EH (cell line): ENCODE measurements at places on chromosomes 11 and 22.

DNA sequence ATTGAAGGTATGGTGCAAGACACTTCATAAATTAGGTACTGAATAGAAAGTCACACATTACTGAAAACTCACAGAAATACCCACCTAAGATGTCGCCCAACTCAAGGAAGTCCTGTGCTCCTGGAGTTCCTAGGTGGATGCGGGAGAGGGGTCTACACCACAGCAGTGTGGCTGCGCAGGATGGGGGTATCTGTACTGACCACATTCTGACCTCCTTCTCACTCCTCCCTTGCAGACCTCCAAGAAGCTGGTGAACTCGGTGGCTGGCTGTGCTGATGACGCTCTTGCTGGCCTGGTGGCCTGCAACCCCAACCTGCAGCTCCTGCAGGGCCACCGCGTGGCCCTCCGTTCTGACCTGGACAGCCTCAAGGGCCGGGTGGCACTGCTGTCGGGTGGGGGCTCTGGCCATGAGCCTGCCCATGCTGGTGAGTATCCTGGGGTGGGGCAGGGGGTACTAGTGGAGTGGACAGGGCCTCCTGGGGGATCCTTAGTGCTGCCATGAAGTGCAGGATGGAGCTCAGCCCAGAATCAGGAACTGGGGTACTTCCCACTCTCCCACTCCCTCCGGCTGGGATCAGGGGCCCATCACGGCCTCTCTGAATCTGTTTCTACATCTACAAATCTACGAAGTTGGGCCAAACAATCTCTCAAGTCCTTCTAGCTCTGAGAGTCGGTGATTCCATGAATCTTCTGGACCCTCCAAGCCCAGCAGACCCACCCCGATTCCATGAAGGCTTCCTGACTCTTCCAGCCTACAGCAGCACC, 4.9 kb downstream of the TKFC start:
- no peak for DNase-seq

- no peak for DNase-seq
These were observed 57.3 kb downstream of the OTOG start for GRCh38 chr11:17604201-17604914.

DNA sequence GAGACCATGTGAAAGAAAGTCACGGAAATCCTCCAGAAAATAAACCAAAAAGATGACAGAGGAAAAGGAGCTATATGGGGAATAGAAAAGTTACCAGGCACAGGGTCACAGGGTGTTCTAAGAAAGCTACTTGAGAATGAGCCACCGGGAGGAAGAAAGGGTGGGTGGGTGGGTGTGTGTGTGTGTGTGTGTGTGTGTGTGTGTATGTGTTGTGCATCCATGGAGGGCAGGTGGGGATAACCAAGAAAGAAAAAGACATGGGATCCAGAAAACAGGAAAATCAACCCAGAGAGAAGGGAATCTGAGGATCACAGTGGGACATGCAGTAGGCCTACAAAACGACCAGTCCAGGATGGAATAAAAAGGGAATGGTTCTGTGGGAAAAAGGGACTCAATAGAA, 3.7 kb downstream of the APOL2 start:
- no peak for DNase-seq

GRCh38 chr22:42068291-42068690, 2.3 kb downstream of the NAGA start:
- no peak for DNase-seq

DNA sequence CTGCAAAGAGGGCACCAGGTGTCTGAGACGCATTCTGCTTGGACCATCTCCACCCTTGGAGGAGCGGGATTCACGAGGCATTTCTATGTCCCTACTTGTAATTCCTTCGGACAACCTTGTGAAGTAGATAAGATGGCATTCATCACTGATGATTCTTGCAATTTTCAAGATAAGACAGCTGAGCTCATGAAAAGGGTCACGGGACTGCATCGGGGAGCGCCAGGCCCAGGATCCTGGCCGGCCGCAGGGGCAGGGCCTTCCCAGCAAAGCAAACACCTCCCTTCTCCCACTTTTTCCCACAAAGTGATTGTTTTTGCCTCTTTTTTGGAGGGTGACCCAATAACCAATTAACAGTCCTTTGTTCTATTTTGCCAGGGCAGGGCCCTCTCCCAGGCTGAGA, 8.4 kb downstream of the LIF start:
- no peak for DNase-seq

DNA sequence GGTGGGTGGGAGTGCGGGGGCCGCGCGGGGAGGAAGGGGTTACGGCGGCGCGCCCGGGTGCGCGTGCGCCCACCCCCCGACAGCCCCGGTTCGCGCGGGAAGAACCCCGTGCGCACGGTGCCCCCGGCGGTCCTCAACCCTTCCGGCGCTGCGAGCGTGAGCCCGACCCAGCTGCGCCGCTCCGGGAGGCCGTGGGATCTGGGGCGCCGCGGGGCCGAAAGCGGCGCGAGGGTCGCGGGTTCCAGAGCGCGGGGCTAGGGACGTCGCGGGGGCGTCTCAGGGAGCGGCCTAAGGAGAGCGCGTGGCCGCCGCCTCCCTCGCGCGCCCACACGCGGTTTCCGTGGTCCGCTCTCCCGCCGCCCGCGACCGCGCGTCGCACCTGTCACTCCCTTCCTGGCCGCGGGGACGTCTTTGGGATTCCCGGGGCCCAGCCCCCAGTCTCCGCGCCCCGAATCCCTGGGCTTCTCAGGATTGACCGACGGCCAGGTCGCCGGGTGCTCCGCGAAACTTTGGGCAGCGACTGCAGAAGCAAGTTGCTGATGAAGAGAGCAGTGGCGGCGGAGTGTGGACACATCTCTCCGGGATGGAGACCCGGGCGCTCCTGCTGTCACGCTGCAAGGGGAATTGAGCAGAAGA, 582 bp downstream of the SREBF2 start:
- DNase-seq: peak; percentile 38

- peak; percentile 73 for DNase-seq
These were observed 48.4 kb downstream of the CDKN1C start for GRCh38 chr11:2837096-2837601.

DNA sequence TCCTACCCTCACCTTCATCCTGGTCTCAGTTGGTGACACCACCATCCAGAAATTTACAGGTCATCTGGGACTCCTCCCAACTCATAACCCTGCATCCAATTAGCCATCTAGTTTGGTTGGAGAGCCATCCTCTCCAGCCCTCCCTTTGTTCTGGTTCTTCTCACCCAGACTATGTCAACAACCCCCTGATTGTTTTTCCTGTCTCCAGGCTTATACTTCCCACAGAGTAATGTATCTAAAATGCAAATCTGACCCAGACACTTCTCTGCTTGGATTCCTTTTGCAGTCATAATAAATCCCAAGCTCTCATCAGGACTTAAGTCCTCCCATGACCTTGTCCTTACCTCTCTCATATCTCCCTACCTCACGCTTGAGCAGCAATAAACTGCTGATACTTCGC, 3.0 kb downstream of the TTC12 start:
- DNase-seq: no peak

DNA sequence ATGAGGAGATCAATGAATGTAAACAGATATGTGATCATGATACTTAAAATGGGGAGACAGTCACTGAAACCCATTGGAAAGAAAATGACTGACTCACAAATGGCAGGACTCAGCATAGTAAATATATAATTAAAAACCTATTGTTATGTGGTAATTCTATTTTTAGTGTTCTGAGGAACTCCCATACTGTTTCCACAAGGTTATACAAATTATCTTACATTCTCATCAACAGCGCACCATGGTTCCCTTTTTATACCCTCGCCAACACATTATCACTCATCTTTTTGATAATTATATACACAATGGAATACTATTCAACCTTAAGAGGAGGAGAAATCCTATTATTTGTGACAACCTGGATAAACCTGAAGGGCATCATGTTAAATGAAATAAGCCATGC, 17.1 kb downstream of the OR5B21 start:
- no peak for DNase-seq

DNA sequence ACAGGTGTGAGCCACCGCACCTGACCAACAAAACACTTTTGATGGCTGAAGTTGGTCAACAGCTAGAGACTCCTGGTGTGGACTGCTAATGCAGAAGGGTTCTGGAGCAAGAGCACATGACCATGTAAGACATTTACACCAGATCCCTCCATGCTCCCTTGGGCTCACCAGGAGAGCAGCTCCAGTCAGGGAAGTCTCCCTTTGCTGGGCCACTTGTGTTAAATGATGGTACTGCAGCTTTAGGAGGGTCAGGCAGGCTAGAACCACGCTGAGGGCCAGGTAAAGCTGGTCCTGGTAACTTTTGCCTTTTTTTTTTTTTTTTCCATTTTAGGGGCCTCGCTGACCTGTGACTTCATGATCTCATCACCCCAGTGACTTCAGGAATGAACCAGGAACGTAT, 146.4 kb downstream of the FBXO7 start:
- DNase-seq: no peak

DNA sequence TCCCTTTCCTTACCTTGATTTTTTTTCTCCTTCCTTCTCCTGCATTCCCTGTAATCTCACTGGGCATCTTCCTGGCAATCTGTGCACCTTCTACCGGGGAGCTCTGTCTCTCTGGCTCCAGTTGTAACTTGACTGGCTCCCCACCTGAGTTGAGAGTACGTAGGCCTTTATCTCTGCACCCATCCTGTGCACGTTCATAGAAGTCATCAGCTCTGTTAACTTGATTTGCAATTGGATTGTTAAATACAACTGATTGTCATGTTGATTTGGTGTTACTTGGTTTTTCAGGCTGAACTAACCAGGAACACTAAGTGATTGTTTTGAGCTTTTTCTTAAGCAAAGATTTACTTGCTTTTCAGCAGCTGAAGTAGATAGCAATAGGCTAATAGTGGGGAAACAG, 11.8 kb downstream of the SWAP70 start:
- no peak for DNase-seq

DNA sequence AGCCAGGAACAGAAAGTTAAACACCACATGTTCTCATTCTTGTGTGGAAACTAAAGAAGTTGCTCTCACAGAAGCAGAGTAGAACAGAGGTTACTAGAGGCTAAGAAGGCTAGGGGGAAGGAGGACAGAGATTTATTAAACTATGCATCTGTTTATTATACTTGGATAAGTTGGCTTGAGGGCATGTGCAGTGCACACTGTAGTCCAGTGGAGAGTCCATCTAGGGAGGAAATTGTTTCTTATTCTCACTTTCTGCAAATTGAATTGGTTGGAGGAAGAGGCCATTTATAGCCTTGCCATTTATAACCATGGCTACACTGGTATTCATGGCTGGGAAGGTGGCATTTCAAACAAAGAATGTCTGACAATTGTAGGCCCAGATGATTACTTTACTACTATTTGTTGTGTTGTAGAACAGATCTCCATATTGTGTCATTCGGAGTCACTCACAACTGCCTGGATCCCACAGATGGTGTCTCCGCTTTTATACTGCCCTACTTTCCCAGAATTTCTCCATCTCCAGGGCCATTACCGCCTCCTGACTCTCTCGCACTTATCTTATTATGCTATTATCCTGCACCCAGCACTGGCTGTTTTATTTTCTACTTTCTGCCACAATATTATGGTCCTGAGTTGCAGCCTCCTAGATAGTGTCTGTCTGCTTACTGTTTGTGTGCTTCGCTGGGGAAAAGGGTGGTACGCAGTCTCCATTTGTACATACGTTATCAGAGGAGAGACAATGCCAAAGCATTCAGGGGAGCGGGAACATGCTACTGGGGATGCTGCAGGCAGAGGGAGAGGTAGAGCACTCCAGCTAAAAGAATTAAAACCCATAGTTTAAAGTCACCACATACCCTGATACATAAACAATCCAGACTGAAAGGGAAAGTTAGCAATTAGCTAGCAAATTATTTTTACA, 169.3 kb upstream of the BLID start:
- peak; percentile 40 for DNase-seq

DNA sequence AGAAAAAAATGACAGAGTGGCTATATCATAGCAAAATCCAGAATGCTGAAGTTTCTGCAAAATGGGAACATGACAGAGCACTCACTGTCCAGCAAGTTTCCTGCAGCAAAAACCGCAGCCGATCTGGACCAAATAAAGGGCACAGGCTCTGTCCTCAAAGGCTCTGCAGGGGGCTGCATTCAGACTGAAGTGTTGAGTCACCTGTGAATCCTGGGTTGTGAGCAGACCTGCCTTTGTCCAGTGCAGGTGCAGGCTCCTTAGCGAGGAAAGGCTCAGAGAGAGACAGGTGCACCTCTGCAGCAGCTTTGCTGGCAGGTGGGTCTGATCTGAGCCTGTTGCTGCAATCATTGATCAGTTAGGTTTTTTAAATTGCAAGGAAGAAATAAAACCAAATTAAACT, 29.3 kb upstream of the NFAM1 start:
- no peak for DNase-seq

GRCh38 chr11:70298243-70298915, 27.9 kb downstream of the PPFIA1 start:
- peak; percentile 45 for DNase-seq

DNA sequence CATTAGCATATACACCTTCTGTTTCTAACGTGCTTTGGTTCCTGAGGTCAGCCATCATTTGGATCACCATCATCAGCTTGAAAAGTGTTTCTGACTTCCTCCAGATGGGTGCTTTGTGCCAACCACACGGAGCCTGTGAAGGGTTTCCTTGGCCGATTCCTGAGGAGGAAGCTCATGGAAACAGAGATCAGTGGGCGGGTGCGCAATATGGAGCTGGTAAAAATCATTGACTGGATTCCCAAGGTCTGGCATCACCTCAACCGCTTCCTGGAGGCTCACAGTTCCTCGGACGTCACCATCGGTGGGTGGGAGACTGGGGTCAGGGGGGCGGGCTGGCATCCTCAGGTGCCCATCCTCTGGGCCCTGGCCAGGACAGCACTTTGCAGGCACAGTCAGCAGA, 54.8 kb downstream of the DBX1 start:
- no peak for DNase-seq

GRCh38 chr11:73547706-73548595, 50.0 kb downstream of the FAM168A start:
- no peak for DNase-seq

- DNase-seq: peak; percentile 86
These were observed 54.1 kb upstream of the BDNF start for GRCh38 chr11:27754035-27755017.

DNA sequence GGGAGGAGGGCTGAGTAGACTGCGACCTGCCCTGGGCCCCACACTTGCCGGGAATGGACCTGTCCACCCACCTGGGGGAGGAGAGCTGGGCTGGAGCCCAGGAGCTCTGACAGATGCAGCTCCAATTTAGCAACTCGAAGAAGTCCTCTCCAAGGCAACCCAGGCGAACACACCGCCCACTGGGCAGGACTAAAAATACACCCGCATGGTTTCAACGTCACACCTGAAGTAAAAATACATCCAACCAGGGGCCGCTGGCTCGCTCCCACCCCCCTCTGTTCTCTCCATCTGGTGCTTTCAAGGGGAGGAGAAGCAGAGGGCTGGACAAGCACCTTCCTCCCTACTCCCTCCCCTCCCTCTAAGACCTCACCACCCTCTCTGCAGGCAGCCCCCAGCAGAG, 119.9 kb downstream of the FEZ1 start:
- no peak for DNase-seq

GRCh38 chr11:502288-503178, 4.5 kb downstream of the RNH1 start:
- DNase-seq: no peak

- peak; percentile 70 for DNase-seq
These were observed 6.3 kb upstream of the FADS3 start for GRCh38 chr11:61897387-61898246.

- no peak for DNase-seq
These were observed 57.4 kb upstream of the RCN1 start for GRCh38 chr11:32033491-32033890.

- no peak for DNase-seq
These were observed 77.7 kb upstream of the RAB1B start for GRCh38 chr11:66190786-66191185.

GRCh38 chr11:112156956-112157766, 6.7 kb downstream of the IL18 start:
- peak; percentile 99 for DNase-seq
